HFFc6 (cell line): ENCODE measurements at places on chromosomes 13 and 19. TPM values are rescaled to one million over a fixed set of nuclear protein-coding genes. Genes with fewer than 3 reads are reported as not detected.
A peak's percentile ranks its signal among the peaks of the same experiment; 100 is the strongest.

CERS1 gene
- total RNA-seq = 1.1 and 1.5 TPM in 2 replicates

DNA sequence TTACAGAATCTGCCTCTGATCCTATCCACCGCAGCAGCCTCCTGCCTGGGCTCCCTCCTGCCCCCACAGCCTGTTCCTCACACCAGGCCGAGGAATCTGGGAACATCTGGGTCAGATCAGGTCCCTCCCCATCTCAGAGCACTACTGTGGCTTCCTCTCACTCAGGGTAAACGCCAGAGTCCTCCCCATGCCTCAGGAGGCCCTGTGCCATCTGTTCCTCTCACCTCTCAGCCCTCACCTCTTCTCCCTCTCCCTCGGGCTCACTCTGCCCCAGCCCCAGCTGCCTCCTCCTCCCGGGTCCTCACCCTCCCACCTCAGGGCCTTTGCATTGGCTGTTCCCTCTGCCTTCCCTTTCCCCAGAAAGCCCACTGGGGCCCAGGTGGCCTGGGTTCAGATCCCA lies 18.2 kb downstream of the FCGBP start:
- DNase-seq = no peak

GRCh38 chr13:43522788-43523187 lies 264.0 kb downstream of the ENOX1 start:
- DNase-seq = peak; percentile 21

DNA sequence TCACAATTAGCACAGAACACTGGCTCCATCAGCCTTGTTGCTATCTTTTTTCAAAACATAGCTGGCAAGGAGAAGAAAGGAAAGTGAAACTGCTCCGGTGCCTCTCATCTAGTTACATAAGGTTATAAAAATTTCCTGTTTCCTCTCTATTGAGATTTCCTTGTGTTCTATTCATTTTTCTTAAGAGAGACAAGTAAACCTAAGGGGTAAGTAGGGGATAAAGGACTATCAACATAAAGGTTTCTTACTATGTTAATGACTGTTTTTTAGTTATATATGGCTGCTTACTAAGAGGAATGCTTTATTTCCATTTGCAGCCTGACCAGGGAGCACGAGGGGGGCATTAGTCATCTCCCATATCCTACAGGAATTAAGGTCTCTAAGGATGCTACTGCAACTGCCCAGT lies 73.2 kb upstream of the MLNR start:
- peak; percentile 43 for DNase-seq

OR7C1 gene
- not detected in 3 replicates for total RNA-seq

- no peak for DNase-seq
These were observed 39.7 kb upstream of the RNF113B start for GRCh38 chr13:98216711-98217285.

USE1 gene
- total RNA-seq = 26.0 and 27.2 TPM in 2 replicates

DNA sequence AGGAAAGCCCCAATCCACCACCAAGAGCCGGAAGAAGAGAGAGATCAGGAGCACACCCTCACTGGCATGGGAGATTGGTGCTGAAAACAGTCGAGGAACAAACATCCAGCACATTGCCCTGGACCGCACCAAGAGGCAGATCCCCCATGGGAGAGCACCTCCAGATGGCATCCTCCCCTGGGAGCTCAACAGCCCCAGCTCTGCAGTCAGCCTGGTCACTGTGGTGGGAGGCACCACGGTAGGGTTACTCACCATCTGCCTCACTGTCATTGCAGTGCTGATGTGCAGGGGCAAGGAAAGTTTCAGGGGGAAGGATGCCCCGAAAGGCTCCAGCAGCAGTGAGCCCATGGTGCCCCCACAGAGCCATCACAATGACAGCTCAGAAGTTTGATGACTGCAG lies 110.2 kb downstream of the STOML3 start:
- no peak for DNase-seq

OCEL1 gene
- 17.6 to 21.1 TPM (median 19.0 TPM) in 3 replicates for total RNA-seq

NCAN gene
- not detected in 3 replicates for total RNA-seq

GRCh38 chr19:21046489-21046888 lies 26.0 kb downstream of the ZNF430 start:
- no peak for DNase-seq

DNA sequence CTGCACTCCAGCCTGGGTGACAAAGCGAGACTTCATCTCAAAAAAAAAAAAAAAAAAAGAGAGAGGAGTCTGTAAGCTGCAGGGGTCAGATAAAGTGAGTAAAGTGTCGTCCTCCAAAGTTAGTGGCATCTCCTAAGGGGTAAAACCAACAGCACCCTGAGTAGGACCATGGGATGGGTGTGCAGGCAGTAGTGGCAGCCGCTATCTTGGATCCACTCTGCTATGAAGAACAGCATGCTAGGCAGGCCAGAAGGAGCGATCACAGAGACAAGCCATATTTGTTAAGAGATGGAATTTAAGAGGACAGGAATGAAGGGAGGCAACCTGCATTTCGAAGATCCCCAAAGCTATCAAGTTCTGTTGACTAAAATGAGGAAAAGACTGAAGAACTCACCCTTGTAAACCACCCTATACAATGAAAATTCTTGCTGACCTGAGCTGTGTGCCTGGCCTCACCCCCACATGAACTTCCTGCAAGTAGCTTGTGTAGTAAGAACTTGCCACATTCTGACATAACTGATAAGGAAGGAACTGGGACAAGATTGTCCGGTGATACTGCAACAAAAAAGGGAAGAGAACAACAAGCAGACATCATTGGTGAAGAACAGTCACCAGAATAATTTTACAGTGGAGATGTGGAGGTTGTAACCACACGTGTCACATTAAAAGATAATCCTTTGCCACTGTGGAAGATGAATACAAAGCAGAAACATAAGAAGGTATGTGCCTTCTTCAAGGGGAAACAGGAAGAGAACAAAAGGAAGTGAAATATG lies 16.2 kb downstream of the DPY19L3 start:
- no peak for DNase-seq

GRCh38 chr19:45391871-45392665 lies 12.8 kb downstream of the PPP1R13L start:
- no peak for DNase-seq

OVOL3 gene
- not detected in 3 replicates for total RNA-seq

GRCh38 chr13:97366172-97366688 lies 67.7 kb upstream of the RAP2A start:
- DNase-seq = no peak

IGFL2 gene
- total RNA-seq = not detected in 3 replicates

- DNase-seq = no peak
These were observed 61.4 kb downstream of the DPF1 start for GRCh38 chr19:38162632-38163031.

KIR3DL1 gene
- not detected in 3 replicates for total RNA-seq

DNA sequence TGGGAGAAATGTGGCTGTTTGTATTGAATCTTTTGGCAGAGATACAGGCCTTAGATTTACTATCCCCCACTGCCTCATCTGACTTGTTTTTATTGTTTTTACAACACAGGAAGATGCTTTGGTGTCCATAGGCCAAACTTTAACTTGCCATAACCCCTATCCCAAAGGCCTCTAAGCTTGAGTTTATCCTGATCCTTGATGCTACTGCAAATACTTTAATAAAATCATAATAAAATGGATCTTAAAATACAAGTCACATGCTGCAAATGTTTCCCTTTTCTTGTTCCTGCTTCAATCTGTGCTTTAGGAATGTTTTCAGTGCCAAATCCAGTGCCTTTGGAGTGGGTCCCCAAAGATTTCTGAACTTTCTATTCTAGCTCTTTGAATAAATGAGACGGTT lies 770.6 kb downstream of the DACH1 start:
- no peak for DNase-seq

DNA sequence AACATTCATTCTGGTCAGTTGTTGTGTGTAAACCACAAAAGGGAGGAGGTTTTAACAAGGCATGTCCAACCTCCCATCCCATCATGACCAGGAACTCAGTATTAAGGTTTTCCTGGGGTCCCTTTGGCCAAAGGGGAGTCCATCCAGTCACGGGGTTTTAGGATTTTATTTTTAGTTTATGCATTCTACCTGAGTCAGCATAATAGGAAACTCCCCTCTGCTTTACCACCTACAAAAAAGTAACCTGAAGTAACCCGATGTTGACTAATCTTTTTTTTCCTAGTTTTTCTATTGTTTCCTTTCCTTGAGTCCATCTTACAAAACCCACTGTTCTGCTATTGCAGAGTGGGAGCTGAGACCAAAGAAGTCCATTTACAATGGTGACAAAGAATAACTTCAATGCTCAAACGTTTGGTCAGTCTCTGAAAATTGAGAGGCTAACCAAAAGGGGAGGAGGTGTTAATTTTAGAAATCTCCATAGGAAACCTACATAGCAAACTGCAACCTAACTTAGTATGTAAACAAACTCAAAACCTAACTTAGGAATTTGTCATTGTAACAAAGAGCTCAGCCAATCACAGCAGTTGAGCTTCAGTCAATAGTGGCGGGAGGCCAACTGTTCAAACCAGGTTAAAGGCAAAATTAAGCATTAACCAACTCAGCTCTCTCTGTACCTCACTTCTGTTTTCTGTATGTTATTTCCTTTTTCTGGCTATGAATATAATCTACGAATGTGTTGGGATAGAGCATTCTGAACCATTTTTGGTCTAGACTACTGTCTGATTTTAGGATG lies 1954.1 kb downstream of the PCDH9 start:
- no peak for DNase-seq

GZMM gene
- total RNA-seq = not detected in 2 replicates

DNA sequence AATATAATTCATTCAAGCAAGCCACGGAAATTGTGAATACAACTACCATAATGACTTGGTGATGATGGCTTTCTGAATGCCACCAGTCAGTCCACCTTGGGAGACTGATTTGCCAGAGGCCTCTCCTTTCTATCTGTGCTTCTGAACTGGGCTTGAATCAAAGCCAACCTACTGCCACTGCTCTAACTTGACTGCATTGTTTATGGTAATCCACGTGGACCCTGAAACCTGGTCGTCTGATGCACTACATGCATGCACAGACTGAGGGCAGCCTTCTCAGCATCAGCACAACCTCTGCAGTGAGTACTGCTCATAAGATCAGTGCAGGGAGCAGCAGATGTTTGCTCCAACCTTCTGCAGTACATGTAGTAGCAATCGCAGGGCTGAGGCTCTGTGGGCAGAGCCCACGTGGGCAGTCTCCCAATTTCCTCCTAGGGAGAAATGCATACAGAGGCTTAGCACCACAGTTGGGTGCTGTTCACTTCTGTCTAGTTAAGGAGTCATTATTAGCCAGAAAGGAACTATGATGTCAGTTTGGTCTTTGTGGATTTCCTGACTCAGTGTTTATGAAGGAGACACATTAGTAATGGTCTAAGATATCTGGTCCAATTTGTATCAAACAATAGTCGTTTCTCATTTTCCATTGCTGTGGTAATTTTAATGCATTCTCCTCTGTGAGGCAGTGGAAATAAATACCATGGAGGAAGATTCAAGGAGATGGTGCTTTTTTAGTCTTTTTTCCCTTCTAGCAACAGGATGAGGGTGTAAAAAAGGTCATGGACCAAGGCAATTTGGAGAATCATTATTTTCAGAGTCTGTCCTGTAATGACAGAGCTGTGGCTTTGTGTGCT lies 82.5 kb downstream of the AKAP11 start:
- peak; percentile 47 for DNase-seq

RAB3A gene
- total RNA-seq = 6.1 to 8.9 TPM (median 8.1 TPM) in 3 replicates

- DNase-seq = no peak
These were observed 4.8 kb downstream of the FCHO1 start for GRCh38 chr19:17755977-17756670.

DNA sequence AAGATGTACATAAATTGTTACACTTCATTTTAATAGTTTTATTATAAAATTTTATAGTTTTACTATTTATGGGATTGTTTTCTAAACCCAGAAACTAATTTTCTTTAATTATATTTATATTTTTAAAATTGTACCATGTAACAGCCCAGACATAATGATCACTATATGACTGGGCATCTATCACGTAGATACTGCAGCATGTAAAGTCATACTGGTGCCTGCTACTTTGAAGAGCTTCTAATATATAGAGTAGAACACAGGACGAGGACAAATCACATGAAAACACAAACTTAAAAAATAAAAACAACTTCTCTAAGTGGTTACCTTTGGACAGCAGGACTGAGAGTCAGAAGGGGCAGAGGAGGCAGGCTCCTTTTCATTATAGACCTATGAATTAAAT lies 5.3 kb downstream of the ELF1 start:
- no peak for DNase-seq

- peak; percentile 17 for DNase-seq
These were observed 1472.6 kb downstream of the UQCRFS1 start for GRCh38 chr19:27740396-27740795.

DNA sequence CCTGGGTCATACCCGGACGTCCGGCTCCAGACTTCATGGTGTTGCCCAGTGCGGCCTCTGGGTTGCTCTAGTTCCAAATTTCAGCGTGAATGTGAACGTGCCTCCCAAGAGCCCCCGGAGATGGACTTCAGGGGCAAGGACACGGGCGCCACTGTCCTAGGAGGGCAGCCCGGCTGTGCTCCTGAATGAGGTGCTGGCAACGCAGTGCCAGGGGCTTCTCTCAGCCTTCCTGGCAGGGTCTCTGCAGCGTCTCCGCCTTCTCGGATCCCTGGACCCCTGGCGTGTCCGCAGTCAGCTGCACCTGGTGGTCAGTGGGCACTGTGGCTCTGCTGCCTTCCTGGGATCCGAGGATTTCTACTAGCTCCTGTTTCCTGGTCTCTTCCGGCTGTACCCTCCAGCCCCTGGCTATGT lies 101.7 kb upstream of the MCF2L start:
- no peak for DNase-seq
